ENCODE measurements at places on chromosomes 12 and 14.

DNA sequence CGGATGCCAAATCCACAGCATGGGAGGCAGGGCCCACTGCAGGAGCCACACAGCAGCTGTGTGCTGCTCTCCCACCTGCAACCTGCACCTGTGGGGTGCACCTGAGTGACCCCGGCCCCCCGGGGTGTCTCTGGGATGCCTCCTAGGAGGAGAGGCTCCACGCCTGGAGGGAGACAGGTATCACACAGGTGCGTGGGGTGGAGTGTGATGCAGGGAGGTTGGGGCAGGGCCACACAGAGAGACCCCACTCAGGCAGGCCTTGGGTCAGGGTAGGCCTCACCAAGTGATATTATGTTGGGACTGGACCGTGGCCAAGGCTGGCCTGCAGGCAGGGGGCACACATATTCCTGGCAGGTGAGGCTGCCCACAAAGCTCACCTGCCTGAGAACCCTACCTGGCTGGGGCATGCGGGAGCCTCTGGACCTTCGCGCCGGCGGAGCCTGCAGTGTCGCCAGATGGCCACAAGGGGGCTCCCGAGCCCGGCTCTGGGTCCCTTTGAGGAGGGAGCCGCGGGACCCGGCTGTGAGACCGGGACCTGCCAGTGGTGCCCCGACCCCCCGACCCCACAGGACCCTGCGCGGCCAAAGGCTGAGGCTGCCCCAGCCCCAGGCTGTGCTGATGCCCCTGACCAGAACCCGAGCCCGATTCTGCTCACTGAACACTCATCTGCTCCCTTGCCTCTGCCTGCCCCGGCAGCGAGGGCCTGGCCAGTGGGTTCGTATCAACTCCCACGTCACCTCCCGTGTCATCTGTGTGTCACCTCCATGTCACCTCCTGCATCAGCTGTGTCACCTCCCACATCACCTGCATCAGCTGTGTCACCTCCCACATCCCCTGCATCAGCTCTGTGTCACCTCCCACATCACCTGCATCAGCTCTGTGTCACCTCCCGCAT lies 11.4 kb downstream of the TMEM121 start:
- peak; percentile 85 for DNase-seq

DNA sequence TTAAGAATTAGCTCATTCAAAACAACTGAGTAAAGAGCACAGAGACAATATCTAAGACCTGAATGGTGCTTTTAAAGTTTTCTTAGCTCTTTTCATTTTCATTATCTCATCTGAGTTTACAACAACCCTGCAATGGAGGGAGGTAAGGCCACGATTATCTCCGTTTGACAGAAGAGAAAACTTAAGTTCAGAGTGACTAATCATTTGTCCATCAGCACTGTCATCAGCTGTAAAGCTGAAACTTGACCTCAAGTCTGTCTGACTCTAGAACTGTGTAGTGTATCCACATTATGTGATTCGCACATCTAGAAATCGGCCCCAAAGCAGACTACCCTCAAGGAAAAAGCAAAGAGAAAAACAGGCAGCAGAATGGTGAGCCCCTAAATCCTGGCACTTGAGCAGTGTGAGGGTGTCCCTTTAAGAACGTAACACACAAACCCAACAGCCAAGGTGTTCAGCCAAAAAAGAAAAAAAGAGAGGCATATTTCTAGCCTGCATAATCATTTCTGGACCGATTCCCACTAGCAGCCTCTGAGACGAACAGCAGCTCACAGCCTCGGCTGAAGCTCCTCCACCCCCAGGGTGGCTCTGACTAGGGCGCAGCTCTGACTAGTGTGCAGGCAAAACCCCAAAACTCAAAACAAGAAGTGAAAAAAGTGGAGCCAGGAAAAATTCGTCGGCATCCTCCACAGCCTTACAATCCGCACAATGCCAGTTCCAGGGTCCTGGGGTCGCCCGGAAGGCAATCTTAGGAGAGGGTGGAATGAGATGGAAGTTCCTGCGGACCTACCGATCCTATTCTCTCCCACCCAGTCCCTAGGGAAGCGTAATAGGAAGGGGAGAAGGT lies 1.6 kb downstream of the STXBP6 start:
- DNase-seq: no peak

- no peak for DNase-seq
These were observed 95.4 kb downstream of the HELB start for GRCh38 chr12:66397574-66398290.

DNA sequence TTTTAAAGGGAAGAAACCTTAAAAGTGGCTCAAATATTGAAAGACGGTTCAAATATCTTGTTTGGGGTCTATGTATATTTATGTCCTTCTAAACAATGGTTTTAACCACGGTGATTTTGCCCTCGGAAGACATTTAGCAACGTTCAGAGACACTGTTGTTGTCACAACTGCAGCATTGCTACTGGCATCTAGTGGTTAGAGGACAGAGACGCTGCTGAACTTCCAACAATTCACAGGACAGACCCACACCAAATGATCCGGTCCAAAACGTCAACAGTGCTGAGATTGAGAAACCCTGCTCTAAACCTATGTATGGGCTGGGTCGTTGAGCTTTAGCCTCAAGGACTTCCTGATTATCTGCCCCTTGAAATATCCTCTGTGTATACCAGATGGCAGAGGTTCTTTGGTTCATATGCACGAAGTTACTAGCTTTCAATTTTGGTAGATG lies 1.7 kb downstream of the ANGEL1 start:
- no peak for DNase-seq

DNA sequence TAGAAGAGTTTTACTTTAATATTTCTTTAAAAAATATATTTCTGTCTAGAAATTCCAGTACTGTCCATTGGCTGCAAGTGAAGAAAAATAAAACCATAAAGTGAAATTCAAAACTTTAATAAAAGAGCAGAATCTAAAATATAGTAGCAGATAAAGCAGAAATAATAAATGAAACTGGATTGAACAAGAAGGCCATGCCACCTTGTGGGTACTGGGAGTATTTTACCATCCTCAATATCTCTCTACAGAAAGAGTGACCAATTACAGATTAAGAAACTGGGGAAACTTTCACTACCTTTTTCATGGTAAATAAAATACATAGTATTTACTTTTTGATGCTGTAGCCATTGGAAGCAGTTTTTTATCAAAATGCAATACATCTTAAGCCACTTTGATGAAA lies 220.5 kb downstream of the BCAT1 start:
- DNase-seq: no peak

DNA sequence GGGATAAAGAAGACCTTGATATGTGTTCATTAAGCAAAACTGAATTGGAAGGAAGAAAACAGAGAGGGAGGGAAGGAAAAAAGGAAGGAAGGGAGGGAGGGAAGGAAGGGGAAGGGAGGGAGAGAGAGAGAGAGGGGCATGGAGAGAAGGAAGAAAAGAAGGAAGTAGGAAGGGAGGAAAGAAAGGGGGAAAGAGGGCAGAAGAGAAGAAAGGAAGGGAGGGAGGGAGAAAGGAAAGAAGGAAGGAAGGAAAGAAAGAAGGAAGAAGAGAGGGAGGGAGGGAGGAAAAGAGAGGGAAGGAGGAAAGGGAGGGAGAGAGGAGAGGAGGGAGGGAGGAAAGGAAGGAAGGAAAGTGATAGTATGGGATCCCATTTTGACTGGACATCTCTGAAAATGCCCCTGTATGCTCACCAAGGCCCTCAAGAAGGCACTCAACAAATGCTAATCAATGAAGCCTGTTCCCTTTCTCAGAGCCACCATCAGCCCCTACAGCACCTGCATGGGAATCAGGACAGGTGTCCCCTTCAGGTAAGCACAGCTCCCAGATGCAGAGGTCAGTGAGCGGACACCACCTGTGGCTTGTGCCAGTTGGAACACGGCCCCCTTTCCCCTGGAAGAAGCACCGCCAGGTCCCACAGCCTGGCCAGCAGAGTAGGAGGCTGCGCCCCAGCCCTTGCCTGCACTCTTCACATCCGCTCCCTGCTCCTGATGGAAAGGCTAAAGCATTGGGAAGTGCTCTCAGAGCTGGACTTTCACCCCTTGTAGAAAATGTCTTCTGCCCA lies 161.4 kb upstream of the DIO3 start:
- no peak for DNase-seq

GRCh38 chr12:122491991-122492390 lies 8.7 kb downstream of the ZCCHC8 start:
- DNase-seq: no peak

DNA sequence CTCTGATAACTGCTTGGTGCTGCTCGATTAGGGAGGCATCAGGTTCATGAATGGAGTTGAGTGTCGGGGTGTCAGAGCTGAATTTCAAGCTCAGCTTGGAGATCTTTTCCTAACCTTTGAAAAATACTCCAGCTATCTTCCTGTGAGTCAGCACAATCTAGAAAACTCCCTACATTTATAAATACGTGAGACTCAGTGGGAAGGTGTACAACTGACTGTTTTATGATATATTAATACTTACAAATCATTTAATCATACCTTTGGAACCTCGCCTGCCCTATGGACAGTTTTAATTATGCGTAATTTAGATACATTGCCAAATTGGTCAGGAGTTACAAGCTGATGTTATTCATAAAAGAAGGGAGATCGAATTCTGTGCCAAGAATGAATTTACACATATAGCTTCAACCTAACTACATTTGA lies 961 bp downstream of the CMAS start:
- DNase-seq: no peak

DNA sequence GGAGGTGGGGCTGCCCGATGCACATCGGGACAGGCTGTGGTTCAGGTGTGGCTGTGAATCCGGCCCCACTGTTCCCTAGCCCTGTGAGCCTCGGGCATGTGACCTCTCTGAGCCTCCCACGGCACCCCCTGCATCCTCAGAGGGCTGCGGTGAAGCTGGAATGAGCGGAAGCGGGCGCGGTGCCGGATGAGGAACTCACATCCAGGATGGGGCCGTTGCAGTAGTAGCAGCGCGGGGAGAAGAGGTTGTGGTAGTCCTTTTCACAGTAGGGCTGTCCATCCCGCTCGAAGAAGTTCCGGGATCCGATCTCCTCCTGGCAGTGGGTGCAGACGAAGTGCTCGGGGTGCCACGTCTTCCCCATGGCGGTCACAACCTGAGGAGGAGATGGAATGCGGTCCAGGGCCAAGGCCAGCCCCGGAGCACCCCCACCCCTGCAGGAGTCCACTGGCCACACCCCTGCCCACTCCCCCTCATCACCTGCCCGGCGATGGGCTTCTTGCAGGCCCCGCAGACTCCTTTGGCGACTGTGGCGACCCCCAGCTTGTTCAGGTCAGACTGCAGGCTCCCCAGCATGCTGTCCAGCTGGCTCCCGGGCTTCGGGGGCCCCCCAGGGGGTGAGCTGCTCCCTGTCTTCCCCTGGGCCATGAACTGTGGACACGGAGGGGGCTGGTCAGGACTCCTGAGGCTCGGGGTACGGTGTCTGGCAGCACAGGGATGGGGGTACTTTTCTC lies 13.9 kb upstream of the RPLP0 start:
- no peak for DNase-seq

GRCh38 chr14:104337351-104337750 lies 199.0 kb downstream of the KIF26A start:
- DNase-seq: no peak

- DNase-seq: no peak
These were observed 217.4 kb upstream of the DIO2 start for GRCh38 chr14:80428671-80429070.

GRCh38 chr12:124512667-124513296 lies 54.6 kb downstream of the NCOR2 start:
- no peak for DNase-seq

- no peak for DNase-seq
These were observed 223.5 kb downstream of the BTG1 start for GRCh38 chr12:91922139-91922538.

- DNase-seq: no peak
These were observed 22.5 kb downstream of the E2F7 start for GRCh38 chr12:77042833-77043232.

DNA sequence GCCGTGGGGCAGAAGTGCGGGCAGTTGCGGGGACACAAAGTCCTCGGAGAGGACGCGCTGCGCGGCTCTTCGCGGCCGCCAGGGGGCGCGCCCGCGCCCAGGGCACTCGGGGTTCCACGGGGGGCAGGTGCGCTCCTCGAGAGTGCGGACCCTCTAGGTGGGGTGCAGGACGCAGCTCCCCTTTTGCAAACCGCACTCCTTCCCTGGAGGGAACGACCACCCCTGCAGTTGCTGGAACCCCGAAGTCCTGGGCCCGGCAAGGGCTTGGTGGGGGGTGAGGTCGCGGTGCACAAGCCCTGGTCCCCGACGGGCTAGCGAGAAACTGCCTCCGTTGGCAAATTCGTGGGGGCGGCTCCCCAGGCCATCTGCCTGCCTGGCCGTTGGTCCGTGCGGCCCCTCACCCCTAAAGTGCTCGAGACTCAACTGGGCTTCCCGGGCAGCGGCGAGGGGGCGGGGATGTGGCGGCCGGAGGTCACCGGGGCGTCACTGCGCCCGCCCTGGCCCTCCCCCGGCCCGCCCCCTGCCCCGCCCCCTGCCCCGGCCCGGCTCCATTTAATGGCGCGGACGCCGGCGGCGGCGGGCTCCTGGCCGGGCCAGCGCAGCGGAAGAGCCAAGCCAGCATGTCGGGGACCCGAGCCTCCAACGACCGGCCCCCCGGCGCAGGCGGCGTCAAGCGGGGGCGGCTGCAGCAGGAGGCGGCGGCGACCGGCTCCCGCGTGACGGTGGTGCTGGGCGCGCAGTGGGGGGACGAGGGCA lies at the start of gene ADSS1:
TSS of gene ADSS1 (plus strand) at position 579 of the 756 bp plus-strand sequence. CDS start at position 621, 42 bp downstream.
- peak; percentile 94 for DNase-seq

- DNase-seq: no peak
These were observed 33.2 kb upstream of the PPP1R13B start for GRCh38 chr14:103880348-103881267.

Data from 8988T (cell line).